ENCODE measurements at places on chromosomes 5 and 9.

DNA sequence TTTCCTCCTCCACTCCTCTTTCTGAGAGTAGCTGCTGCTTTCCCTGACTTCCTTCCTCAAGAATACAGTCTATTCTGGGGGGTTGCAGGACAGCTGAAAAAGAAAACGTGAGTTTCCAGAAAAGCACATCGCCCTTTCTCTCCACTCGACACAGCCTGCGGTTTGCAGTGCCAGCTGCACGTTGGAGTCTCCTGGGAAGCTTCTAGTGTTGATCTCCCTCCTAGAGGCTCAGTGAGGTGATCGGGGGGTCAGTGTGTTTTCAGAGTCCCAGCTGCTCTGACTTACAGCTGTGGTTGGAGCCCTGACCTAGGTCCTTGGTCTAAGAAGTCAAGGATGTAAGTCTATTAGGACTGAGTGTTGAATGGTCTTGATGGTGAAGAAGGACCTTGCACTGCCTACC is 25.0 kb upstream of the SUSD3 start:
- no peak for DNase-seq

GRCh38 chr5:55483885-55484284 is 50.9 kb downstream of the PLPP1 start:
- no peak for DNase-seq

GRCh38 chr5:126274076-126274762 is 149.0 kb upstream of the GRAMD2B start:
- DNase-seq: no peak

GRCh38 chr9:91359083-91359482 is 2.6 kb downstream of the AUH start:
- no peak for DNase-seq

DNA sequence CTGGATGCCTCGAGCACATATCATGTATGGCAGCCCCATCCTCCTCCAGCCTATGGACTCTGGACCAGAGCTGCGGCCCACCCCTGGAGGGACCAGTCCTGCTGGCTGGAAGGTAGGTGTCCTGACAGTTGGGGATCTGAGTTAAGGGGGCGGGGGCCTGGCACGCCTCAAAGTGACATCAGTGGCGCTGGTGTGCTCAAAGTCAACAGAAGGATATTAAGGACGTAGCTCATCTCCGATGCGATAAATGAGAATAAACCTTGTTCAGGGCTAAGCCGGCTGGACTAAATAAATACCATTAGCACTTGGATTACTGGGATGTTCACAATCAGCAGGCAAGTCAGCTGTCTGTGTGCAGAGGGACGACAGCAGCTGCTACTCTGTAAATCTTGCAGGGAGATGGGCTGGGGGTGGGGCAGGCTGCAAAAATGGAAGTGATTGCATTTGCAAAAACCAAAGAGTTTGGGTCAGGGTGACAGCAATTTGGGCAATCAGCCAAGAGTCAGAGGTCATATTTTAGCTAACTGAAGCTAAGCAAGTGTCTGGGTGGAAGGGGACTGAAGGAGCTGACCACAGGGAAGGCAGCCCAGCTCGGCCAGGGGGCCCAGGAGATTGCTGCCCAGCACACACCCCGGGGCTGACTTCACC is 80.0 kb upstream of the LRRTM2 start:
- no peak for DNase-seq

- DNase-seq: no peak
Measured at GRCh38 chr9:129809346-129809745, 6.4 kb downstream of the TOR1B start.

DNA sequence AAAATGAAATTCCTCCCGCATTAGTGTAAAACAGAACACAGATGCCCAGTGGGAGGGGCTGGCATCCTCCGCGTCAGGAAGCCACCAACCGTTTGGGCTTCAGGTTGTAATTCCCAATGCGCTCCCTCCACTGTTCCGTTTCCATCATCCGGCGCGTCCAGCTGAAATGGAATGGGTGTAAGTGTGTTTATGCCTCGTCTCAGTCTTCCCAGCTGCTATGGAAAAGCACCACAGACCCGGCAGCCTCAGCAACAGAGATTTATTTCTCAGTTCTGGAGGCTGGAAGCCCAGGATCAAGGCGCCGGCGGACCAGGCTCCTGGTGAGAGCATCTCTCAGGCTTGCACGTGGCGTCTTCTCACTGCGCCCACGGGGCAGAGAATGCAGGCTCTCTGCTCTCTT is 20.4 kb downstream of the KCNT1 start:
- no peak for DNase-seq

- DNase-seq: no peak
Measured at GRCh38 chr9:34579104-34579807, 10.3 kb downstream of the CNTFR start.

- no peak for DNase-seq
Measured at GRCh38 chr5:72472666-72473422, 34.4 kb downstream of the ZNF366 start.

- no peak for DNase-seq
Measured at GRCh38 chr5:86124333-86124732, 493.4 kb upstream of the COX7C start.

DNA sequence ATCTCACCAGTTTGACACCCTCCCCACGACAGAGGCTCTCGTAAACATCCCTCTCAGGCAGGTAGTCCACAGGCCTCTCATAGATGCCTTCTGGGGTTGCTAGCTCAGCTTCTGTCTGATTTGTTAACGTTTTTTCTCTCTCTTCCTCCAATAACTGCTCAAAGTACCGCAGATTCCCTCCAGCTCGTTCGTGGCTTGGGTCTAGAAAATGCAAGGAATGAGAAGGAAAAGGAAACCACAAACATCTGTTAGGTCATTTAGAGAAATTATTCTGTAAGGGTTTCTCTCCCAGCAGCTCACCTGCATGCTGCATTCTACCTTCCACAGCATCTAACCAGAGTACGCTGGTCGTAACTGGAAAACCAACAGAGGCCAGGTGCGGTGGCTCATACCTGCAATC is 18.5 kb downstream of the P4HA2 start:
- no peak for DNase-seq

DNA sequence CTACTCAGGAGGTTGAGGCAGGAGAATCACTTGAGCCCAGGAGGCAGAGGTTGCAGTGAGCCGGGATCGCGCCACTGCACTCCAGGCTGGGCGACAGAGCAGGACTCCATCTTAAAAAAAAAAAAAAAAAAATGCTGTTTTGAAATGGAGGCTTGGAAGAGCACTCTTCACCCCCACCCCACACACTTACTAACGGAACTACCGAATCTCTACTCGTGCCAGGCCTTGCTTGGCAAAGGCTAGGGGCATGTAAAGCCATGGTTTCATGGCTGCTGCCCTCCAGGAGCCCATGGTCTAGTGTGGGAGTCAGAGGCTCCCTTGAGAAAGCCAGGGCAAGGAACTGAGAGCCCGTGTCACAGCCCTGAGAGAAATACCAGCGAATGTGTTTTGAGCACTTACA is 21.3 kb downstream of the PCDHGC5 start:
- DNase-seq: no peak

DNA sequence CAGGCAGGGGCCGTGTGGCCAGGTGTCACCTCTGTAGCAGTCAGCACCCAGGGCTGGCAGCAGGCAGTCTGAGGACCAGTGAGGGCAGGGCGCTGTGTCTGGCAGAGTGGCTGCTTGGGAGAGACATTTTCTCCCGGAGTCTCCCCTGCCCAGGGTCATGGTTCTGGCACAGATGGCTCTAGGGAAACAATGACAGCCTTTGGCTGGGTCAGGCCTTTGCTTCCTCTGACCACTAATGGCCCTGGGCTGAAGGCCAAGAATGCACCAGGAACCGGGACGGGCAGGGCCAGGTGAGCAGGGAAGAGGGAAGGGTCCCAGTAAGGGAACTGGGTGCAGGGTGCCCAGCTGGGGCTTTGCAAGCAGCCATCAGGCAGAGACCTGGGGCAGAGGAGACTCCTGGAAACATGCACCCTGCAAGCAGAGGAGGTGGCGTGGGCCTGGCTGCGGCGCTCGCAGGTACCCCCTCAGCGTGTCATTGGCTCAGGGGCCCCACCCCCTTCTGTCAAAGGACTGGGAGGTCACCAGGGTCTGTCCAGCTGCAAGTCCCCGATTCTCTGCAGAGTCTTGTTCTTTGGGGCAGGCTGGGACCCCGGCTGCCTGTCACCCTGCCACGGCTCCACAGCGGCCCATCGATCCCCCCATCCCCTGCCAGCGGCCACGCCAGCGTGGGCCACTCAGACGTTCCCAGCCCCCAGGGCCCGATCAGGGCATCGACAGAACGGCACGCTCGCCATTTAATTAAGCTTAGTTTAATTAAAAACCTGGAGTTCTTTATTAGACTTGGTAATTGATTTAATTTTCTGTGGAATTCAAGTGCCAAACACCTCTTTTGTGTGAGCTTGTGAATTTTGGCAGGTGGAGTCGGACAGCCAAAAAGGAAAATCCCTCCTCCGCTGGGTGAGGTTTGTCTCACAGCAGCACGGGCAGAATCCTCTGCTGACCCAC is 18.9 kb upstream of the TMEM250 start:
- DNase-seq: no peak

GRCh38 chr5:34519489-34520220 is 136.5 kb upstream of the RAI14 start:
- no peak for DNase-seq

- no peak for DNase-seq
Measured at GRCh38 chr5:151072630-151073025, 8.2 kb downstream of the TNIP1 start.

DNA sequence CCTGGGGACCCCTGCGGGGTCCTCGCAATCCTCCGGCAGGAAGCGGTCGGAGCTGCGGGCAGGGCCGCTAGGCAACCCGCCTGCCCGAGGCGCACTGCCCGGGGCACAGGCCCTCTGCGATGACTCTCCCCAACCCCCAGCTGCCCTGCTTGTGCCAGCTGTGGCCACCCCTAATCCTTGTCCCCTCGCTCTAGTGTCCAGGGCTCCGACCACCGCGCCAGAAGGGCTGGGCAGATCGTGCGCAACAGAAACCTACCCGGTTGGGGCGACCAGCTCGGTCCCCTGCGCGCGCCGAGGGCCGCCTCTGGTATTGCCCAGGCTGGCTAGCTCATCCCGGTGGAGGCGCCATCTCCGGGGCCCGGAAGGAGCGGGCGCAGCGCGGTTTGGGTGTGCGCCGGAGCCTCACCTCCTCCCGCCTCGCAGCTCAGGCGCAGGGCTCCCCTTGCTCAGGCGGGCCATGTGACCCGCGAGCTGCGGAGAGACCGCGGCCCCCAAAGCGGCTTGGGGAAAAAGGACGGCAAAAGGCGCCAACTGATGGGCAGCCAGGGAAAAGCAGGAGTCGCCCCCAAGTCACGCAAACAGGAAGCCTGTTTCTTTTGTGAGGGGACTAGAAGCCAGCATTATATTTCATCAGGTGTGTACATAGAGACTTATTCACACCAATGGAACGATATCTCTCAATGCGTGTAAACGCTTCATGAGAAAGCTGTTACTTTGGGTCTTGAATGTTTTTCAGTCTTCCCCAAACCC is 46.8 kb upstream of the RNF20 start:
- no peak for DNase-seq

- no peak for DNase-seq
Measured at GRCh38 chr5:142636093-142636492, 49.8 kb downstream of the FGF1 start.

DNA sequence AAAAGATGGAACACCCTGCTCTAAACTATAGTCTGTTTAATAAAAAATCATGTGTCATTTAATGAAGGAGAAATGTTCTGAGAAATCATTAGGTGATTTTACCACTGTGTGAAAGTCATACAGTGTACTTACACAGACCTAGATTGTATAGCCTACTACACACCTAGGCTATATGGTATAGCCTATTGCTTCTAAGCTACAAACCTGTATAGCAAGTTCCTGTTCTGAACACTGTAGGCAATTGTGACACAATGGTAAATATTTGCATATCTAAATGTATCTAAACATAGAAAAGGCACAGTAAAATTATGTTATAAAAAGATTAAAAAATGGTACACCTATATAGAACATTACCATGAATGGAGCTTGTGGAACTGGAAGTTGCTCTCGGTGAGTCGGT is 40.6 kb downstream of the EFNA5 start:
- no peak for DNase-seq

DNA sequence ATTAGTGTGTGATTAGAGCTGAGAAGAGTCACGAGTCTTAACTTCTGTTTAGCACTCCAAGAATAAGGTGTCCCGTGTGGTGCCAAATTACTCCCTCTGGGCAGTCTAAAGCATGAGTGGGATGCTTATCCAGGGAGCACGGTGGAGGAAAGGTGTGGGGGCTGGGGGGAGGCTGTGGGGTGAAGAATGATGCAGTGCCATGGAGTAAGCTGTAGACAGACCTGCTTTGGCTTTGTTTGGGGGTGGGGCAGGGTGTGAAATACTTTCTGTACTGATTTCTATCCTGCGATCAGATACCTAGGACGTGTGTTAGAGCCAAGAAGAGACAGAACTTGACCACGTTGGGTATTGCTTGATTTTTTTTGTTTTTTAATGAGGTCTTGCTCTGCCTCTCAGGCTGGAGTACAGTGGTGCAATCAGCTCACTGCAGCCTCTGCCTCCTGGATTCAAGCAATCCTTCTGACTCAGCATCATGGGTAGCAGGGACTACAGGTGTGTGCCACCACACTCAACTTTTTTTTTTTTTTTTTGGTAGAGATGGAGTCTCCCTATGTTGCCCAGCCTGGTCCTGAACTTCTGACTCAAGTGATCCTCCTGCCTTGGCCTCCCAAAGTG is 232.8 kb downstream of the MAN2A1 start:
- no peak for DNase-seq

- no peak for DNase-seq
Measured at GRCh38 chr5:170145462-170145861, 39.8 kb downstream of the FOXI1 start.

All from stimulated activated CD4-positive, alpha-beta T cell treated with anti-CD3 and anti-CD28 coated beads, Interleukin-1b, Interleukin-23, amount 100 ng/mL, for 1 hour (primary cell).